ENCODE measurements at places on chromosomes 11 and 22.

DNA sequence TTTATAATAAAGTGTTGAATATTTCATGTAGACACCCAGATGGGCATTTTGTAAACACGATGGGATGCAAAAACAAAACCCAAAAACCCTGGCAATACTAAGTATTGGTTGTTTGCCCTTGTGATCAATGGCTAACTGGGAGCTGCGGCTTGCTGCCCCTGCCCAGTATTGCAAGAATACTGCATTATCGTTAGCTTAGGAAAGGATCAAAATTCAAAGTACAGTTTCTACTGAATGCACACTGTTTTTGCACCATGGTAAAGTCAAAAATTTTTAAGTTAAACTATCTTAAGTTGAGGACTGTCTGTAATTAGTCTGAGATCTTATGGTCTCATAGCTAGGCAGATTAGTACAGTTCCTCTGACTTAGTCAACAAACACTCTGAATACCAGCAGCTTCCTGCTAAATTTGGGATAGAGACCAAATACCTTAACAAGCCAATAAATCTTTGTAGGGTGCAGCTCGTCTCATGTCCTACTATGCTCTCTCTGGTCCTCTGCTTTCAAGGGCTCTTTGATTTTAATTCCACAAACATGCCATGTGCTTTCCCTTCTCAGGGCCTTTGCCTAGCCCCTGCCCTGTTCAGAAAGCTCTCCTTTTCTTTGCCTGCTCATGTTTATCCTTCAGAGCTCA, 4.0 kb downstream of the CCDC90B start:
- no peak for DNase-seq

- DNase-seq: no peak
Observed at GRCh38 chr22:39367035-39367434, 17.2 kb downstream of the SYNGR1 start.

- DNase-seq: no peak
Observed at GRCh38 chr22:38959590-38959989, 2.2 kb downstream of the APOBEC3A start.

DNA sequence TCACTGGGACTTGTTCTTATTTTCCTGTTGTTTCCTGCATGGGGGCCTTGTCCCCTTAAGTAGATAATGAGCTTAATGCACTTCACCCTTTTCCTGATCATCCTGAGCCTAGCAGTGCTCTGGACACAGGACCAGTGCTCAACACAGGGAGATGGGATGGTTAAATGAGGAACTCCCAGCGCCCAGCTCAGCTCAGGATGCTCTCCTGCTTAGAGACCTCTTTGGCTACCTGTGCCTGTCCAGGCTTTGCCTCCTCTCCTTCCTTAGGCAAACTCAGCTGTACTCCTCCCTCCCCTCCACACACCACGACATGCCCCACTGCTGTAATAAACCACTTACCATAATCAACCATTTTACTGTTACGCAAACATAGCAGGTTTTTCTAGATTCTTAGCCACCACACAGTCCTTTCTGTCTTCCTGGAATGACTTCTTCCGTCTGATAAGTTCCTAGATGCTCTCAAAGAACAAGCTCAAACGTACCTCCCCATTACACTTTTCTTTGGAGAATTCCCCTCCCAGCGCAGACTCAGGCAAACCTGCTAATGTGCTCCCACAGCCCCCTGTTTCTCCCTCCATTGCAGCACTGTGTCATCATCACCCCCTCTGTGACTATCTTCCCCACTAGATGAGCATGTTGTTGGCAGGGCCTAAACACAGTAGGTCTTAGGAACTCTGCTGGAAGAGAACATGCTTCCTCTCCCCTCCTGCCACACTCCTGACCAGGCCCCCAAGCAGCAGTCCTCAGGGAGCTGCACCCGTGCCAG, 113.6 kb downstream of the MICAL2 start:
- DNase-seq: no peak

DNA sequence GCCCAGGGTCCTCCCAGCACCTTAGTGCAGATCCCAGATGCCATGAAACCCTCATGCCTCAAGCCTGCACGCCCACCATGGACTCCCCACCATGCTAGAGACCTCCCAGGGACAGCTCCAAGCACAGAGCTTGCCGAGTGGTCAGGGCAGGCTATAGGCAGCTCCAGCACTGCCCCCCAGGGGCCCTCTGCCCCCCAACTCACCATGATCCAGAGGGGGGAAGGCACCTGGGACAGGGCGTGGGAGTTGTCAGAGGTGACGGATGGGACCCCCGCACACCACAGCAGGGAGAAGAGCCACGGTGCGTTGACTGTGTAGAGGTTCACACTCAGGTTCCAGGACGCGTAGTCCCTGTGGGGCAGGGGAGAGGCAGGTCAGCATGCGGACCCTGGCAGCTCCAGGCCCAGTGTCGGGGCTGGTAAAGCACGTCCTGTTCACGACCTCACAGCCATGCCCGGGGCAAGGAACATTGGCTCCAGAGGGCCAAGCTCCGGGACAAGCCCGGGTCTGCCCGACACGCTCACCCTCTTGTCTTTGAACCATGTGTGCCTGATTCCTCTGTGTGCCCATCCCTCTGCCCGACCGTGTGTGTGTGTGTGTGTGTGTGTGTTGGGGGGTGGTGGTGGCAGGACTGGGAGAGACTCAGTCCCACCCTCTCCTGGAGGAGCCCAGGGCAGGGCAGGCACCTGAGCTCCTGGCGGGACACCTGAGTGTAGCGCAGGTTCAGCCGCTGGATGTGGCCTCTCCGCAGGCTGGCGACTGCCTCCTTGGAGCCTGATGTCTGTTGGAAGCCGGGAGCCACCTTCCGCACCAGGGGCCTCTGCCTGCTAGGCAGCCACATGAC, 8.2 kb upstream of the KLHL35 start:
- no peak for DNase-seq

GRCh38 chr22:42961810-42962209, 53.1 kb downstream of the PACSIN2 start:
- no peak for DNase-seq

- no peak for DNase-seq
Observed at GRCh38 chr22:36497910-36498665, 8.8 kb downstream of the FOXRED2 start.

- no peak for DNase-seq
Observed at GRCh38 chr11:35845860-35846259, 98.0 kb upstream of the LDLRAD3 start.

- DNase-seq: no peak
Observed at GRCh38 chr11:34192481-34193401, 87.3 kb downstream of the NAT10 start.

DNA sequence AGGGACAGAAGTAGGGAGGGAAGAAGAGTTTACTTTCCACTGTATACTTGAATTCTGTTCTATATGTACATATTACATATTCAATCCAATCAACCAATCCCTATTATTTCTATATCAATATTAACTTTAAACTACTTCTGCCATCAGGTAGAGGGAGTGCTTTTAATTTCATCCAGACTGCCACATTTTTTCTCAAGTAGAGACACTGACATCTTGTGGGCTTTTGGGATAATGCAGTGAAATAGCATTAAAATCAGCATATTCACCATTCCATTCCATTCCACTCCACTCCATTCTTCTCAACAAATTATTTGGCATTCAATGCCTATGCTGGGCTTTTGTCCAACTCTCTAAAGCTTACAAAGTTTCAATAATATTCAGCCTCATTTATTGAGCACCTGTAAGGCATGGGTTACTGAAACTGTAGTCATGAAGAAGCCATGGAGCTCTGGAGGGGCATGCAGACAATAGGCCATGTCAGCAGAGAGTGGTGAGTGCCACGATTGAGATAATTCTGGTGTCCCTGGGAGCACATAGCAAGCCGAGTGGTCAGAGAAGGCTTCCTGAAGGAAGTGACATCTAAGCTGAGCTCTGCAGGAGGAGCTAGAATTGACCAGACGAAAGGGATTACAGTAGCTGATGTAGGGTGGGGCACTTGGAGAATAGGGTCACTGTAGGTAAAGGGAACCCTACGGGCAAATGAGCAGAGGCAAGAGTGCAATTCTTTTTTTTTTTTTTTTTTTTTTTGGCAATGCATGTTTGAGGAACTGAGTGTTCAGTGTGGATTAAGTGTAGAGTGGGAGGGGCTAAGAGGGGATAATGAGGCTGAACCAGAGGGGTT, 12.8 kb upstream of the CLPB start:
- DNase-seq: no peak

DNA sequence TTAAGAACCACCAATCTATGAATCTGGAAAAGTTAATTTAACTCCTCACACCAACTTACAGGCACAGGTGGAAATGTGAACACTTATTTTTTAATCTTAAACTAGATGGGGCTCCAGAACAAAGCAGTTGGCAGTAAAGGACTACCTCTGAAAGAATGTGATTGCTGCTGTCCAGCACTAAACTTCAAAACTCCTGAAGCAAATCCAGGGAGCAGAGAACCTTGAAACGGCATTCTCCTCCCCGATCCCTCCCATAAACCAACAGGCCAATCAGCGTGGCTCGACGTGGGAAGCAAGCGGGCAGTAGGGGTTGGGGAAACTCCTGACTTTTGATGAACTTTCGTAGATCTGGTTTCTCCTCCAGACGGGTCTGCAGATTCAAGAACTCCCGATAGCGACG, 5.0 kb downstream of the SNX19 start:
- no peak for DNase-seq

DNA sequence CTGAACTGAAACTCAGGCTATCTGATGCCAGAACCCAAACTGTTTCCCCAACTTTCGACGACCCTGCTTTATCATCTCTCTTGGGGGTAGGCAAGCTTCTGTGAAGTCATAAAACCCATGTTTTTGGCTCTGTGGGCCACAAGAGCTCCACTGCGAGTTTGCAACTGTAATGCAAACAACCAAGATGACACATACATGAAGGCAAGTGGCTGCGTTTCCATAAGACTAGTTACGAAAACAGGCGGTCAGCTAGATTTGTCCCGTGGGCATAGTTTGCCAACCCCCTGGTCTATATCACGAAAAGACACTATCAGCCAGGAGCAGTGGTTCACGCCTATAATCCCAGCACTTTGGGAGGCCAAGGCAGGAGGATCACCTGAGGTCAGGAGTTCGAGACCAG, 37.5 kb downstream of the TPST2 start:
- DNase-seq: no peak

DNA sequence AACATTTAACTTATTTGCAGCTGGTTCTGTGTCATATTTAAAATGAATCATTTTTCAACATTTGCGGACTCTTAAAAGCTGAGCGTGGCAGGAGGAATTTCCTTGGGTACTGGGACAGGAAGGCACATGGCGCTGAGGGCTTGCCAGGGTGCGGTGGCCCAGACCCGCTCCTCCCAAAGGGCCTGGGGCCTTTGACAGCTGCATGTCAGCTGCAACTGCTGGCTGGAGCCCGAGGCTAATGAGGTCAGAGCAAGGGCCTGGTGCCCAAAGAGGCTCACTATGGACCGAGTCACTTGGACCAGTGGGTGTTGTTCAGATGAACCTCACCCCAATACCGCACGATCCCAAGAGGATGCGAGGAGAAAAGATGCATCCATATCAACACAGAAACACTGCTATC, 326.9 kb downstream of the CTTN start:
- no peak for DNase-seq

GRCh38 chr11:109960831-109961230, 132.4 kb upstream of the ZC3H12C start:
- DNase-seq: no peak

DNA sequence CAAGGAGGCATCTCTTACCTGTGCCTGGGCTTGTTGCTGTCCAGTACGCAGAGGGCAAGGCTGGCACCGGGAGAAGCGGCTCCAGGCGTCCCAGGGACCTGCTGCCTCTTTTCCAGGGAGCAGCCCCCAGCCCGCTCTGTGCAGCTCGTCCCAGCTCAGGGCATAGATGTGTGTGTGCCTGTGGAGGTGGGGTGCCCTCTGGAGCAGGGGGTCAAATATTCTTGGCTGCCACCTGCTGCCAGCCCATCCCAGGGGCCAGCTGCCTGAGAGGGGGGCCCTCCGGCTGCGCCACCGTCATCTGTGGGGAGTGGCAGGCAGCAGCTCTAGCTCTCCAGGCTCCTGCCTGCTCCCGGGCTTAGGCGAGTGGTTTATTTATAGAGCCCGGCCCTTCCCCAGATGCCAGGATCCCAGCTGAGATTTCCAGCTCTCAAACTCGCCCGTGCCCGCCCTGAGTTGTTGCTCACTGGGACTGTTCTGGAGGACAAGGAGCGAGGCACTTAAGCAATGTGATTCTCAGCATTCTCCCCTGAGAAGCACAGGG, 87.5 kb downstream of the RTL6 start:
- DNase-seq: no peak

GRCh38 chr11:76077575-76078150, 128.6 kb downstream of the WNT11 start:
- DNase-seq: no peak

GRCh38 chr11:68828155-68828931, 13.4 kb downstream of the CPT1A start:
- no peak for DNase-seq

DNA sequence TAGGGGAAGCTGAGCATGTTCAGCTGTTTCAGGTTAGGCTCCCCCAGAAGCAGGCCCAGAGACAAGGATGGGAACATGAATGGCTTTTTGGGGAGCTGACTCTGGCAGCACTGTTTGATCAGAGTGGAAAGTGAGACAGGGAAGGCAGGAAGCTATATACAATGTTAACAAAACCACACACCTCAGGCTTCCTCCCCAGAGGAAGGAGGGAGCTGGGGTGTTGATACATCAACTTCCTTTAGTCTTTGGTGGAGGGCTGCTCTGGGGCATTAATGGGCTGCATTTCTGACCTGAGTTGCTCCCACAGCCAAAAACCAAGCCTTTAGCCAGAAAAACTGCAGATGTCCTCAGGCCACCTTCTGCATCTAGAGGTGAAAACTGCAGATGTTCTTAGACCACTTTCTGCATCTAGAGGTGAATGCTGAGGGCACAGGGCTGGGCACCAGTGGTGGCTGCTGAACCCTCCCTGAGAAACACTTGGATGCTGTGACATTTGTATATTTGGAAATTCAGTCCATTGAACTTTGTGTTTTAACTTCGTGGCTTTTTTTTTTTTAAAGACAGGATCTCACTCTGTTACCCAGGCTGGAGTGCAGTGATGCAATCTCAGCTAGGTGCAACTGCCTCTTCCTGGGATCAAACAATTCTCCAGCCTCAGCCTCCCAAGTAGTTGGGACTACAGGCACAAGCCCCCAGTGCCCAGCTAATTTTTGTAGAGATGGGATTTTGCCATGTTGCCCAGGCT, 49.9 kb downstream of the KIAA1671 start:
- no peak for DNase-seq

GRCh38 chr11:43532041-43532440, 148.5 kb upstream of the HSD17B12 start:
- DNase-seq: no peak

GRCh38 chr11:71388637-71389235, 59.5 kb downstream of the DHCR7 start:
- no peak for DNase-seq

- no peak for DNase-seq
Observed at GRCh38 chr22:42929838-42930155, 72.7 kb upstream of the ARFGAP3 start.

GRCh38 chr11:119295178-119295577, 21.8 kb downstream of the MCAM start:
- DNase-seq: no peak

DNA sequence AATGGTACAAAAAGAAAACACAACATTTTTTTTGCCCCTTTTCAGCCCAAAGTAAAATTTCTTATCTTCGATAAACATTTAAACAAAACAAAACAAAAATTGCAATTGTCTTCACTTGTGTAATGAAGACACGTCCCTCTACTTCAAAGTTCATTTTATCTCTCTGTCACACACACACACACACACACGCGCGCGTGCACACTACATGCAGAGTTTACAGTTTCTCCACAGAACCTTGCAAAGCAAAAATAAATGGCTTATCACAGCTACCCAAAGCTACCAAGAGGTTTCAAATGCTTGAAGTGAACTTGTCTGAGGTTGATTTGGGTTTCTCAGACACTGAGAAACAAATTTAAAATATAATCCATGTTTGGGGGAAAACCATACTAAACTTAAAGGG, 72.3 kb downstream of the ETS1 start:
- DNase-seq: no peak

GRCh38 chr22:20000246-20001081, 16.2 kb downstream of the ARVCF start:
- no peak for DNase-seq

Data from stimulated activated CD4-positive, alpha-beta T cell treated with anti-CD3 and anti-CD28 coated beads, Interleukin-1b, Interleukin-23, amount 100 ng/mL, for 1 hour (primary cell).